ENCODE measurements at places on chromosomes 2 and 18.

DNA sequence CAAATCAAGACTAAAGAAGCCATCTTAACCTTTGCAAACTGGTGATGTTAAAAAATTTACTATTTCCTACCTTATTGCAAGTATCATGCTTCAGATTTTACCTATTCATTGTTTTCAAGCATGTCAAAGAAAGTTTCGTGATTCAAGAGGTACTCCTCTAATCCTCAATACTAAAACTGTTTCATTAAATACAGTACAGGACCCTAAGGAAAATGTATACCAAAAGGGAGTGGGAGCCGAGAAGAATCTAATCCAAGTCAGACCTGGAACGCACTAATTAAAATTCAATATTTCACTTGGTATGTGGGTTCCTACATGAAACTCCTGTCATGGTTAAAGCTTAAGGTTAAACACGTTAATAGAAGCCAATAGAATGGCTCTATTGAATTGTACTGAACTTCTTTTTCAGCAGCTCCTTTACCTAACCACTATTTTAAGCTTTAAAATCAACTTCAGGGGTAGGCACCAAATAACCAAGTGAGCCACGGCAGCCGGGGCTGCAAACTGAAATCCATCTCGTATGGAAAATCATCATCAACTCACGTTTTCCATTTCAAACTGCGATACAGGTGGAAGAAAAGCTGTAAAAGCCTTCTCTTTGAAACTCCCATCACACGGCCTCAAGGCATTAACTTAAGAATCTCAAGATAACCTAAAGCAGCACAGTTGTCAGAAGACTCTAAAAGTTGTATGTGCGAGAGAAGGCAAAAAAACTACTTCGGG lies 188.8 kb downstream of the ZEB2 start:
- no peak for DNase-seq

DNA sequence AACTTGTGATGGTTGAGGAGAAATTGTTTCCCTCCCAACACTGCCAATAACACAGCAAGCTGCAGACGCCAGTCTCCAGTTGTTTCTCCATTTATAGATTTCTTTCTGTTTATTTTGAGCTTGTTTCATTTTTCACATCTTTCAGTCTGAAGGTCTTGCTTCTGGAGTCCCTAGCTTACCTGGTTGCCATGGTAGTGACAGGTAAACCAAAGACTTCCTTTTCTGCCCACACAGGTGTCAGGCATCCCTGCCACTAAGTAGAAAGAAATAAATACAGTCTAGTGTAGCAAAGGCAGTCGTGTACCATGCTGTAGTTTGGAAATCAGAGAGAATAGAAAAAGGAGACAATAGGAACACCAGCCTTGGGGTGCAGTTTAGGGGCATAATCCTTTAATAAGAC lies 82.8 kb downstream of the MARCHF4 start:
- DNase-seq = no peak

DNA sequence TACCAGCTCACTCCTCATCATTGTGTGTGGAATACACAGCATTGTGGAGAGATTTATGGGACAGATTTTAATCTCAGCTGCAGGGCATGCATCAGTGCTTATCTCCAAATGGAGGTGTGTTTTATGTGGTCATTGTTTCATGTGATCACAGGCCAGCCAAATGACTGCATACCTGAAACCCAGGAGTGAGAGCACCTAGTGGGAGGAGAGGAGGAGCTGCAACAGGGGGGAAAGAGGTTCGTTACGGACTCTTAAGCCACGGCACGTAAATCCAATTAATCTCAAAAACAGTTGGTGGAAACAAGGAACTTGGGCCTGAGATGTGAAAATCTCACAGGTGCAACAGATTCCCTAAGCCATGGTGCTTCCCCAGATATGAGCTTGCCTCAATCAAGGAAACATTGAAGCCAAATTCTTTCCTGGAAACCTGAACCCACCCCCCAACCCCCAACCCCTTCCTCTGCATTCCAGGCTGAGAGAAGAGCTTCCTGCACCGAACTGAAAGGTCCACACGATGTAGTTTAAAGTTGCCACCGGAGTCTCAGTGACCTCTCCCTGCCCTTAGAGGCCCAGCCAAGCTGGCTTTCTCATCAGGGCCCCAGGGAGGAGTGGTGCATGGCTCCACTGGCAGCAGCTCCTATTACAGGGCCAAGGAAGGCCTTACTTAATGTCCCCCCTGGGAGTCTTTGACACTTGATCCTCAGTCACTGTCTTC lies 167.4 kb downstream of the C1D start:
- no peak for DNase-seq

- no peak for DNase-seq
Observed at GRCh38 chr2:240583774-240584173, 2.8 kb upstream of the CAPN10 start.

- DNase-seq = no peak
Observed at GRCh38 chr2:172336681-172337080, 90.7 kb upstream of the ITGA6 start.

DNA sequence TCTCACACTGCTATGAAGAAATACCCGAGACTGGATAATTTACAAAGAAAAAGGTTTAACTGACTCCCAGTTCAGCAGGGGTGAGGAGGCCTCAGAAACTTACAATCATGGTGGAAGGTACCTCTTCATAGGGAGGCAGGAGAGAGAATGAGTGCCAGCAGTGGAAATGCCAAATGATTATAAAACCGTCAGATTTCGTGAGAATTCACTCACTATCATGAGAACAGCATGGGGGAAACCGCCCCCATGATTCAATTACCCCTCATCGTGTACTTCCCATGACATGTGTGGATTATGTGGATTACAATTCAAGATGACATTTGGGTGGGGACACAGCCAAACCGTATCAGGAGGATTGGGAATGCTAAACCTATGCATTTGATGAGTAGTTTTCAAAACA lies 380.3 kb upstream of the SPHKAP start:
- no peak for DNase-seq

DNA sequence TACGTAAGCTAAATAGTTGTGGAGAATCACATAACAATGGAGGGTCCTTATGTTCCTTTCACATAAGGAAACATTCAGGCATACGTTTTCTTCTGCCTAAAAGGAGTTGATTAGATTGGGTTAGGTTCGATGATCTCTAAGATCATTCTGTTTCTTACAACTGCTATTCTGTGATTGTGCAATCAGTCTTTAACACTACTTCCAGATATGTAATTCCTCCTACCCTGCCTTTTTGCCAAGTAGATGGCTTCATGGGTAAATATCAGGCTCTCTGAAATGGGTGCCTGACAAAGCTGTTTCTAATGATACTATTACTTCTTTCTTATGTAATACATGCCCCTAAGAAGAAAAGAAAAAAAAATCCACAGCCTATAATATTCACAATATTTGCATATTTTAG lies 321.5 kb downstream of the XIRP2 start:
- DNase-seq = no peak

GRCh38 chr2:181431674-181432073 lies 25.5 kb upstream of the ITGA4 start:
- DNase-seq = no peak

DNA sequence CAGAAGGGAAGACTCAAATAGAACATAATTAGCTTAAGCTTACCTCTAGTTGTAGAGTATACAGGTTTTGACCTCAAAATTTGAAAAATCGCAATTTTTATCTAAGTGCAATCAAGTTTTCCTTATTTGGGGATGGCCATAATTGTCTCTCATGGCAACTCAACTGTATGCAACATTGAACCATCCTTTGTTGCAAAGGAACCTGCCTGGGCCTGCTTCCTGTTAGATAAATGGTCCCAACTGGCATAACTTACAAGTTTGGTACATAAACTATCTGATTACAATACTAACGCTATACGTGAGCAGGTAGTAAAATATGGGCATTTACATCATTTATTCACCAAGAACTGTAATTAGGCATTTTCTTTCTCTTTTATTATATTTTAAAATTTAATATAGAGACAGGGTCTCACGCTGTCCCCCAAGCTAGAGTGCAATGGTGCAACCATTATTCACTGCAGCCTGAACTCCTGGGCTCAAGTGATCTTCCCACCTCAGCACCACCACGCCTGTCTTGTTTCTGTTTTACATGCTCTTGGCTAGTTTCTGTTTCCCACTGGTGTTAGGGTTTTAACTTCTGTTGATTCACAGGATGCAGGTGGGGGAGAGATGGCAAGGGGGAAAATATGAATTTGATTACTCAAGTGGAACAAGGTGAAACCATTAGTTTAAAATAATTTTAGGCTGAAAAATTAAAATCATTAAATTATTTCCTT lies 55.3 kb upstream of the B3GNT2 start:
- no peak for DNase-seq

DNA sequence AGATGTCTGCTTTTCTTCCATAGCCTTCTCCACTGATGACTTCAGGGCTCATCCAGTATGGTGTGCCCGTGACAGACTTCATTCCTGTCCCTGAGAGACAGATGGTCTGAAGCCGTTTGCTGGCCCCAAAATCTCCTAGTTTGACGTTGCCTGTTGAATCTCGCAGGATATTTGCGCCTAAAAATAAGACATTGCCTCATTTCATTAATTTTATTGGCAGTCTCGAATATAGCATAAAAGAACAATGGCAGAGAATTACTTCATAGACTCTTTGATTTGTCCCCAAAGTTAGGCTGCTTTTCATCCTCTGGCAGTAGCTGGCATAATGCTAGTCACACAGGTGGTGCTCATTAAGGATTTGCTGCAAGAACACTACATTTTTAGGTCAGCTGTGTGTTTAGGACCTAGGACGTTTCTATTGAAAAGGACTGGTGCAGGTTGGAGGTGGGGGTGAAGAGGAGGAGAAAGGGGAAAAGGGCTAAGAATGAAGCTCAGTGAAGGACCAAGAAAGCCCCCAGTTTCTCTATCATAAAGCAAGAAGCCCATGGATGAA lies 14.7 kb upstream of the ERCC3 start:
- DNase-seq = no peak

DNA sequence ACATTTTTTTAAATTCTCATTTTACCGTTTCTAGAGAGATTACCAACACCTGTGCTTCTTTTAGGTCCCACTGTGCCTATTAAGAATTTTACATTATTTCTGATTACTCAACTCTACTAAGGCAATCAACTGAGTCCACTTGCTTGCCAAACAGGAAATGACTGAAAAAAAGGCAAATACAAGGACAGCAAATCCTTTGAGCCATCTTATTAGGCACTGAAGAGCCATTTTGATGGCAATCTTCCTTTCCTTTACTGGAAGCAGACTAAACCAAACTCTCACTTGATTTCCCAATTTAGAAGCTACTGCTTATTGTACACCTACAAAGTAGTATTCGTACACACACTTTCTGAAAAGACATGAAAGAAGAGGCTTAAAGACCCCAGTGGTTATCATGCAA lies 121.4 kb upstream of the COL3A1 start:
- DNase-seq = no peak

GRCh38 chr2:10079870-10080535 lies at the start of gene CYS1:
Gene CYS1, minus strand, starts transcription at chr2:10080411. Its CDS starts 188 bp downstream, at chr2:10080223.
- no peak for DNase-seq

- DNase-seq = no peak
Observed at GRCh38 chr2:7022492-7023385, 105.5 kb downstream of the RNF144A start.

DNA sequence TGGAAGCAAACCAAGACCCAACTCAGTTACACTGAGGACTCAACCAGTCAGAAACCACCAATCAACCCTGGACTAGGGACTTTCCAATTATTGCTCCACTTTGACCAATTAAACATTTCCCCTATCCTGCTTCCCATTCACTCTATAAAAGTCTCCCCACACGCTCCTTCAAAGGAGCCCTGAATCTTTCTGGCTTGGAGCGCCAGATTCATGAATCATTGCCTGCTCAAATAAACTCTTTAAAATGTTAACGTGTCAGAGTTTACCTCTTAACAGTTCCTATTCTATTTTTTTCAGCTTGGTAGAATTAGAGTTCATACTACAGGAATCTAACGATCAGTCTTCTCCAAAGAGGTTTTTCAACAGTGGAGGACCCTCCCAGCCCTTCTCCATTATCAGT lies 20.7 kb upstream of the SULT1C2 start:
- DNase-seq = no peak

- no peak for DNase-seq
Observed at GRCh38 chr2:216920143-216920876, 60.4 kb upstream of the TNP1 start.

DNA sequence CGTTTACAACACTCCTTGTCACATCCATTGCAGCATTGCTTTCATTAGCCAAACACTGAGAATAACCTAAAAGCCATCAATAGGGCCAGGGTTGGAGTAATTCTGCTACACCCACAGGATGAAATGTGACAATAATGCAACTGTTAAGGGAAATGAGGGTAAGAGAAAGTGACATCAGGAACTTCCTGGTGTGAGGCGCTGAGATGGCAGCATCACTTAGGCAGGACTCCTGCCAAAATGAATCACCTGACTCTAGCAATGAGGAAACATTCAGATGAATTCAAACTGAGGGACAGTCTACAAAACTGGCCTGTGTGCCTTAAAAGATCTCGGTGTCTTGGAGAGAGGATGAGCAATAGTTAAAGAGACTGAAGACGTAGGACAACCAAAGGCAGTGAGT lies 115.6 kb upstream of the AGAP1 start:
- DNase-seq = no peak

GRCh38 chr2:190190507-190191162 lies 128.1 kb upstream of the MSTN start:
- no peak for DNase-seq

Data from CD4-positive, alpha-beta T cell treated with Interleukin-1 beta for 1 hour (primary cell).